ENCODE measurements at places on chromosomes 7 and 10.
A peak's percentile ranks its signal among the peaks of the same experiment; 100 is the strongest.

GRCh38 chr7:148662646-148663045, 36.1 kb upstream of the CUL1 start:
- no peak for DNase-seq

DNA sequence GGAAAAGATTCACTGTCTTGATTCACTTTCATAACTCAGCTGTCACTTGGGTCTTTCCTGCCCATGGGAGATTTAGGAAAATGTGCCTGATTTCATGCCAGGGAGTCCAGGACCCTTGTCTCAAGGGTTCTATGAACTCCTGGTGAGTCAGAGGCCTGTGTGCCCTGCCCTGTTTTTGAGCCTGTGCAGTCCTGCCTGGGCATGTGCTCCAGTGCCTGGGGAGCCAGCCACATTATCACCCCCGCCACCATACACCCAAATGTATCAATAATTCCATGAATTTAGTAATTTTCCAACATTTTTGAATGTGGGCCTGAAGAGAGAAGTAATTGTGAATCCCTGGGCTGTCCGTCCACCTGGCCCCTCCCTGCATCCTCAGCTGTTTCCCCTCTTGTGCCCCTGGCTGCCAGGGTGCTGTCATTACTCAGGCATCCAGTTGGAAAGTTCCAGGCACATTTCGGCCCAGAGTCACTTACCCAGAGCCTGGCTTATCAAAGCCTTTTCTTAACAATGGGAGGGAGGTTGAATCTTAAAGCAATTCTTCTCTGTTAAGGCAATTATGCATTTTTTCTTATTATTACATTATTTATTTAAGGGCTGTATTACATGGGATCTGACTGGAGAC, 287.8 kb upstream of the CDC14C start:
- no peak for DNase-seq

GRCh38 chr7:78788464-78788863, 665.0 kb downstream of the MAGI2 start:
- no peak for DNase-seq

GRCh38 chr10:13708256-13708990, 121.7 kb downstream of the PRPF18 start:
- DNase-seq, result no peak

GRCh38 chr7:157547102-157547501, 210.3 kb downstream of the DNAJB6 start:
- DNase-seq, result no peak

GRCh38 chr10:61662794-61663259, at the start of gene CABCOCO1:
Gene CABCOCO1, plus strand, starts transcription at chr10:61662929. Its CDS starts 44 bp downstream, at chr10:61662973.
- DNase-seq, result peak; percentile 86

- DNase-seq, result no peak
Observed at GRCh38 chr7:20190560-20191390, 26.4 kb downstream of the MACC1 start.

DNA sequence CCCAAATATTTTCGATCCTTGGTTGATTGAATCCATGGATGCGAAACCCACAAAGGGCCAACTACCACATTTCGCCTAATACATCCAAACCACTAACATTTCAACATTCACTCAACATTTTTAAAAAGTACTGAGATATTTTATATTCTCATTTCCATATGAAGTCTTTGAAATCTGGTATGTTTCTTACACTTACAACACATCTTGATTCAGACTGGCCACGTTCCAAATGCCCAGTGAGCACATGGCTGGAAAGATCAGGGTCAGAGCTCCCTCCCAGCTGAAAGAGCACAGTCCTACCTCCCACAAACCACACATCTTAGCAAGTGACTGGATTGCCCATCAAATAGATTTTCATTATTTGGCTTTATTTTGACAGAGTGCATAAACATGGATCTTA, 18.9 kb downstream of the NCAPG2 start:
- DNase-seq, result no peak

GRCh38 chr7:157875230-157876179, 538.7 kb downstream of the DNAJB6 start:
- no peak for DNase-seq

- DNase-seq, result peak; percentile 22
Observed at GRCh38 chr10:26697922-26698608, 564 bp downstream of the PDSS1 start.

GRCh38 chr7:94249631-94250030, 145.1 kb upstream of the COL1A2 start:
- no peak for DNase-seq

DNA sequence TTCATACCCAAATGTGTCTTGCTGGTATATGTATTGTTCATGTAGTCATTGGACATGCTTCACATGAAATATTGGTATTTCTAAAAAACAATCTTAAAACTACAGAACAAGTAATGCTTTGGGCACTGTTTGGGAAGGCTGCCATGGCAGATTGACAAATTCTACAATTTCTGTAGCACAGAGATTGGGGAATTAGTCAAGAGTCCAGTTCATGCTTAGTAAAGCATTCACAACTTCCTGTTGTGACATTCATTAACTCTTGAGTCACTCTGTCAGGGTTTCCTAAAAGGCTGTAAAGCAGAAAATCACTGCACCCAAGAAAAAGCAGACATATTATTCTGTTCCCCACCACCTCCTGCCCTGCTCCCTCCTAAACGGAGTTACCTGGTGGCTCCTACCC, 398.9 kb downstream of the PHTF2 start:
- peak; percentile 32 for DNase-seq

GRCh38 chr10:132624847-132625471, 87.4 kb downstream of the INPP5A start:
- no peak for DNase-seq

DNA sequence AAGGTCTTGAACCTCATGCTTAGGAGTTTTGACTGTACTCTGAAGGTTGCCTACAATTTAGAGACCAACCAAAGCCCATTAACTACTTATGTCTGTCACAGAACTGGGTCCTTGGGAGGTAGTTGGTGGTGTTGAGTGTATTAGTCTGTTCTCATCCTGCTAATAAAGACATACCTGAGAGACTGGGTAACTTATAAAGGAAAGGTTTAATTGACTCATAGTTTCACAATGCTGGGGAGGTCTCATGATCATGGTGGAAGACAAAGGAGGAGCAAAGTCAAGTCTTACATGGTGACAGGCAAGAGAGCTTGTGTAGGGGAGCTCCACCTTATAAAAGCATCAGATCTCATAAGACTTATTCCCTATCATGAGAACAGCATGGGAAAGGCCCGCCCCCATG, 319.6 kb upstream of the ZMIZ1 start:
- no peak for DNase-seq

- no peak for DNase-seq
Observed at GRCh38 chr7:128309124-128309523, 34.6 kb downstream of the RBM28 start.

GRCh38 chr7:147570390-147570789, 1020.2 kb upstream of the C7orf33 start:
- no peak for DNase-seq

- DNase-seq, result no peak
Observed at GRCh38 chr10:29877793-29878491, 181.4 kb downstream of the JCAD start.

- no peak for DNase-seq
Observed at GRCh38 chr7:154914996-154915380, 87.9 kb downstream of the PAXIP1 start.

DNA sequence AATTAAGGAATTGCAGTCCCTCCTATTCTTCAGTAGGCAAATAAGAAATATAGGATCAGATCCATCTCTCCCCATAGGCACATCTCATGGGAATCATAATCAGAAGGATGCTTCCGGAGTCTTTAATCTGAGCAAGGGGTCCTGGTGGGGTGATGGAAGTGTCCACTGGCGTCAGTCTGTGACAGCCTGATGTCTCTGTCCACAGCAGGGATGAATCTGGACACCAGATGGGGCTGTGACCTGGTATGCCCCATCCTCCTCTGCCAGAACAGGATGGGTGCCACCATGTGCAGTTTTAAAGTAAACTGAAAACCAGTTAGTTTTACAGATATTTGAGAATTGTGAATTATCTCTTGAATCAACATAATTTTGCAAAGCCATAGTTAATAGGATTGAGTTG, 148.7 kb downstream of the C1GALT1 start:
- DNase-seq, result no peak

DNA sequence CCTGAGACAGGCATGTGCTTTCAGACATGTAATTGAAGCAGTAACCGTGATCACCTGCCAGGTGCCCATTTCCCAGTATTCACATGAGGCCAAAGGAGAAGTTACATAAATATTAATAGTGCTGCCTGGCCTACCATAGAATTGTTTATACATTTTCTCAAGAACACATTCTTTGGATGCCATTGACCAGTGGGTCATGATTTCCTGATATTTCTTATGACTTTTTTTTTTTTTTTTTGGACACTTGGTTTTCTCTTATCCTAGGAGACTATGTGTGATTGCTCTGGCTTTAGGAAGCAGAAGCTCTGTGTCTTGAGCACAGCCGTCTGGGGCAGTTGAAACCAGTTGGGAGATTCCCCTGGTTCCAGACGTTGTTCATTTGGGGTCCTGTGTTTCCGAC, 143.9 kb upstream of the NPS start:
- peak; percentile 54 for DNase-seq

DNA sequence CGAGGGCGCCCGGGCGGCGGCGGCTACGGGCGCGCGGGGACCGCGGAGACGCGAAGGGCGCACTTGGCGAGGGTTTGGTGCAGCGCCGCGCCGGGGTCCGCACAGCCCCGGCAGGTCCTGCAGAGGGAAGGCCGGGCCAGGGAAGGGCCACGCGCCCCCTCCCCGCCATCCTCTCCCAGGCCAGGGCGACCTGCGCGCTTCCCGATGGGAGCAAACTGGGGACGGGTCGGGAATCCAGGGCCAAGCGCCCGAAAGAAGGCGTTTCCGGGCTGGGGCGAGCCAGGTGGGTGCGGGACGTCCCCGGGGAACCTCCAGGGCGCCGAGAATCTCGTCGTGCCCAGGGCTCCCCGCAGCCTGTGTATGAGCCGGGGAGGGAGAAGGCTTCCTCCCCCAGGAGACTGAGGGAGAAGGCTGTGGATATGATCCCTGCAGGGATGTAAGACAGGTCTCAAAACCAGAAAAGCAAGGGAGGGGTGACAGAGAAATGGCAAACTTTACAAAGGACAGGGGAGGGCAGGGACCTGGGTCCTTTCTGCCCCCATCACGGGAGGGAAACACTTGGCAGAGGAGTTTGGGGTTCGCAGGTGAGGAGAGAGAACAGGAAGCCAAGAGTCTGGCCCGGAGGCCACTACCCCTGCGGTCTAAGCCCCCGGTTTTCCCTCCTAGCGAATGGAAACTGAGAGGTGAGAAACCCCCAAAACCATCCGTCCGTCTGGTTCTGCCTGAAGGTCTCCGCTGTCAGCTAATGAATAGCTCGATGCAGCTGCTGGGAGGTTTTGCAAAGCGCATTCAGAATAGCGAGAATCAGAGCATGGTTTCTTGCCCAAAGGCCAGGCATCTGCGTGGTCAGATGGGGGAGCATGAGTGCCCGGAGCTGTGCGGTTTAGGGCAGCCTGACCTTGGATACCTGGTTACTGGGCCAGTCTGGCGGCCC, 674 bp downstream of the AMZ1 start:
- no peak for DNase-seq

- no peak for DNase-seq
Observed at GRCh38 chr7:66779669-66780409, 39.3 kb downstream of the RABGEF1 start.

Data from AG08396 (cell line).